AG04449 (cell line): ENCODE measurements at places on chromosomes 1 and 21.
A peak's percentile ranks its signal among the peaks of the same experiment; 100 is the strongest.

DNA sequence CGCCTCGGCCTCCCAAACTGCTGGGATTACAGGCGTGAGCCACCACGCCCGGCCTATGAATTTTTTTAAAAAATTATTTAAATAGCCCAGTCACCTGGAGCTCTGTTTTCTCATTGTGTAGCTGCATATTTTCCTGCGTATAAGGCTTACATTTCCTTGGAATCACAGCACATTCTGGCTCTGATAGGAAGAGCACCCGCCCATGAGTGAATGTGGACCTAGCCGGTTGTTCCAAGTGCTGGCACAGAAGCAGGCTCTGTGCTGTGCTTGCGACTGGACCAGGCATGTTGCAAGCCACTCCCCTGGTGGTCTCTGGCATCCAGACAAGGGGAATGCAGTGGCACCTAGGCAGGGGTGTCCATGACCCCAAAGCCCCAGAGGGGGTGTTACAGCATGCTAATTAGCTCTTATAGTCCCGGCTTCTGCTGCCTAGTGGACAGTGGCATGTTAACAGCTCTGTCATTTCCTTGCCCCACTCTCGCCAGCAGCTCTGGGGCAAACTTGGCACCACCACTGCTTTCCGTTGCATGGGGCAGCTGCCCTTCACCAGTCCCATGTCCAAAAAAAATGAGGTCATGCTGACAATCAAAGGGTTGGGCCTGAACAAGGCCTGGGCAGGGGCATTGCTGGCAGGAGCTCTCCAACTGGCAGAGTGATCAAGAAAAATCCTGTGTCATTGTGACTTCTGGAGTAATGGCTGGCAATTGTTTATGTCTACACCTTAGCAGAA lies 5.2 kb upstream of the VTCN1 start:
- no peak for DNase-seq

DNA sequence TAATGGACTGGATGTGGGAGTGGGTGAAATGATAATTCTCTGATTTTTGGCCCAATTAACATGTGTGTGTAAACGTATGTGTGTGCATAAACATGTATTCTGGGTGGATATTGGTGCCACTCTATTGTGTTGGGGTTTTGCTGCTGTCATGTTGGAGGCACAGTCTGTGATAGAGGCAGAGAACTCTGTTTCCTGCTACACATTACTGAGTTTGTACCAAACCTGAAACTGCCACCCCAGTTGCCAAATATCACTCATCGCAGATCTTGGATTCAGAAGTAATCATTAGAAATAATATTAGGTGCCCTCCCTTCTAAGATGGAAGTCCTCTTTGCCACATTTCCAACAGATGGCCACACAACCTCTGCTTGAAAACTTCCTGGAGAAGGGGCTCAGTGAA lies 13.8 kb downstream of the FASLG start:
- no peak for DNase-seq

DNA sequence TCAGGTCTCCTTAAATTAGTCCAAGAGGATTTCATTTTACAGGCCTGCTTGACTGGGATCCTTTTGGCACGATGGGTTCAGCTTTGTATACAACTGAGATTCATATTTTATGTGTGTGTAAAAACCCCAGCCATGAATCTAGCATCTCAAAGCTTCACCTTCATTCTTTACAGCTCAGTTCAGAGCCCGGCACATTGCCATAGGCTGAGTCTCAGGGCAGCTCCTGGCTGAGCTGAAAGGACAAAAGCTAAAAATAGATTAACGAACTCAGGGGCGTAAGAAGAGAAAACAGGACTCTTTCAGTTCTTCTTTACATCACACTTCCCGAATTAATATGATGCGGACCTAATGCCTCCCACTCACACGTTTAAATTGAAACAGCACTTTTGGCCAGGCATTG lies 262.8 kb upstream of the PBX1 start:
- no peak for DNase-seq

DNA sequence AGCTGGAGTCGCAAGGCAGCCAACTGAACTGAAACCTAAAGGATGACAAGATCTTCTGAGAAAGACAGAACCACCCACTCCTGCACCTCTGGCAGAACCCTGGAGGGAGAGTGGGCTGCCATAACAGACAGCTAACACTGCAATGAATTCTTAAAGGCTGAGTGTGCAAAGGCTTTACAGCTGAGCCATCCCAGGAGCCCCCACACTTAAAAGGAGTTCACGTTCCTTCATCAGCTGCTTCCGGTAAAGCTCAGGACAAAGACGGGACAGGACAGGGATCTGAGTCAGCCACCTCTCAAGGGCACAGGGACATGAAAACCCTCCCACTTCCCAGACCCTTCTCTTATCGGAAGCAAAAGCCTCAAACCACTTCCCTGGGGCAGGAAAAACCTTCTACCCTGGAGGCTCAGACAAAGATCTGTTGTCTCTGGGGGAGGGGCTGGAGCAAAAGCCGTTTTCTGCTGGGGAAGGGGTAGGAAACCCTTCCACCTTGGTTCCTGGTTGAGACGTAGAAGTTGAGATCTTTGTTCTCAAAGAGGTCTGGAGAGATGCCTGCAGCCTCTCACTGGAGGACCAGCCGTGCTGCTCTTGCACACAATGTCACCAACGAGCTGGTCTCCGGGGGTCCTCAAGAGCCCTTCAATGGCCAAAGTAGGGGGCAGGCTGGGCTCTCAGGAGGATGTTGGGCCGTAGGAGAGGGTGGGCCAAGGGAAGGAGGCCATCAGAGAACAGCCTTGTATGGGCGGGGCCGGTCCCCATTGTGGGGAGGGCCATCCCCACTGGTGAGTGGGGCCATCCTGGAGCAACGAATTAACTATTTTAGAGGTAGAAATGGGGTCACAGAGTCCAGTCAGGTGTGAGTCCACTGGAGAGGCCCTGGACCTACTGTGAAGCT lies 452.4 kb downstream of the PTPRU start:
- DNase-seq: no peak

GRCh38 chr1:92307980-92308379 lies 9.1 kb downstream of the RPAP2 start:
- no peak for DNase-seq

GRCh38 chr1:113678159-113678469 lies 81.2 kb downstream of the PHTF1 start:
- DNase-seq: no peak

DNA sequence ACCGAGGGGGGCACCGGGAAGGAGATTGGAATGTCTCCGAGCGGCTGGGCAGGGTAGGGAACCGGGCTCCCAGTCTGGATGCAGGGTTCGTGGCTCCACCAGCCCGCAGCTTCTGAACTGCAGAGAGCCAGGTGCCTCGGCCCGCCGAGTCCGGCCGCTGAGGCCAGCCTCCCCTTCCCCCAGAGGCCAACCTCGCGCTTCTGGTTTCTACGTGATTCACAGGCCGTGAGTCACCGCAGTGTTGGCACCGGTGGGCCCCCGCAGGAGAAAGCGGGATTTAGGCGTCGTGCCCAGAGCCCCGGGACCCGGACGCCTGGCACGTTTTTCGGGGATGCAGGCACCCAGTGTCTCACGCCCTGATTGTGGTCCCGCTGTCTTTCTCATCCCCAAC lies 458 bp downstream of the CRABP2 start:
- no peak for DNase-seq

- no peak for DNase-seq
Measured at GRCh38 chr1:168835791-168836190, 106.8 kb upstream of the DPT start.

DNA sequence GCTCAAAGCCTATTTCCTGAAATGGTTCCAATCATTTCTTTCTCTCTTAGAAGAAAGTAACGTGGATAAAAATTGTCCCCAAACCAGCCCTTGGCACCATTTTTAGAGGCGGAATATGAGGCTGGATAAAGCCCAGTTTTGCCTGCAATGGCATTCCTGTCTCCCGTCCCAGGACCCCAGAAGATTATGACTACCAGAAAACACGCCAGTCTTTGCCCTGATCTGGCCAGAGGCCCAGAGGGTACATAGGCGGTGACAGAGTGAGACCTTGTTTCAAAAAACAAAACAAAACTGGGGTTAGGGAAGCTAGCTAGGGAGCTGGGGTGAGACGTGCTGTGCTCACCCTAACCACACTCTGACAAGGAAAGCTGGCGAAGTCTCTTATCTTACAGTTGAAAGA lies at the start of gene AADACL4:
Gene AADACL4, plus strand, starts transcription at position 301 of the 400 bp plus-strand sequence. CDS start 462 bp downstream, outside the sequence.
- DNase-seq: no peak

DNA sequence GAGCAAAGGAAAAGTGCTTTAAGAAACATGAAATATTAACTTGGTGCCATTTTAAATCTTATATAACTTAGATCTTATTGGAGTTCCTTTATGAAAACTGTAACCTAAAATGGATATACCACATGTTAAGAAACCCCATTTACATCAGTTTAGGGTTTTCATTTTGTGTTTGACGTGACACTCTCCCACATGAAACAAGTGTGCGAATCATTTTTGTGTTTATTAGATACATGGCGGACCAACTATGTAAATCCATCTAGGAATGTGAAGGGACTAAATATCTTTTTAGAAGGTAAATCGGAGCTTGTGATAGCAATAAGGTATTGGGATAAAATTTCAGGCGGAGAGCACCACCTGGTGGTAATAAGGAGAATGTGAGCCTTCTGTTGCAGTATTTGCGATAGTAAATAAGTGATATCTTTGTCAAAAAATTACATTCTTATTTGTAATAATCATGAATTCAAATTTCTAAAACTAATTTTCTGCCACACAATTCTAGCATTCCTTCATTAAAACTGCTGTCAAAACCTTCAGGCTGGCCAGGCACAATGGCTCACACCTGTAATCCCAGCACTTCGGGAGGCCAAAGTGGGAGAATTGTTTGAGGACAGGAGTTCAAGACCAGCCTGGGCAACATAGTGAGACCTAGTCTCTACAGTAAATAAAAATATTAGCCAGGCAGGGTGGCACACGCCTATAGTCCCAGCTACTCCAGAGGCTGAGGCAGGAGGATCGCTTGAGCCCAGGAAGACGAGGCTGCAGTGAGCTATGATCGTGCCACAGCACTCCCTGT lies 31.3 kb downstream of the SMAP2 start:
- no peak for DNase-seq

GRCh38 chr1:9537863-9538668 lies 1.2 kb upstream of the SLC25A33 start:
- no peak for DNase-seq

DNA sequence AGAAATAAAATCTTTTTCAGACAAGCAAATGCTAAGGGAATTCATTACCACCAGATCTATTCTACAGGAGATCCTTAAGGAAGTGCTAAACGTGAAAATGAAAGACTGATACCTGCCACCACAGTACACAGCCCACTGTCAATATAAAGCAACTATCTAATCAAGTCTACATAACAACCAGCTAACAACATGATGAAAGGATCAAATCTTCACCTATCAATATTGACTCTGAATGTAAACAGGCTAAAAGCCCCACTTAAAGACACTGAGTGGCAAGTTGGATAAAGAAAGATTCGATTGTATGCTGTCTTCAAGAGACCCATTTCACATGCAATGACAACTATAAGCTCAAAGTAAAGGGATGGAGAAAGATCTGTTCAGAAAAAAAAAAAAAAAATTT lies 492.4 kb downstream of the COL11A1 start:
- DNase-seq: no peak

DNA sequence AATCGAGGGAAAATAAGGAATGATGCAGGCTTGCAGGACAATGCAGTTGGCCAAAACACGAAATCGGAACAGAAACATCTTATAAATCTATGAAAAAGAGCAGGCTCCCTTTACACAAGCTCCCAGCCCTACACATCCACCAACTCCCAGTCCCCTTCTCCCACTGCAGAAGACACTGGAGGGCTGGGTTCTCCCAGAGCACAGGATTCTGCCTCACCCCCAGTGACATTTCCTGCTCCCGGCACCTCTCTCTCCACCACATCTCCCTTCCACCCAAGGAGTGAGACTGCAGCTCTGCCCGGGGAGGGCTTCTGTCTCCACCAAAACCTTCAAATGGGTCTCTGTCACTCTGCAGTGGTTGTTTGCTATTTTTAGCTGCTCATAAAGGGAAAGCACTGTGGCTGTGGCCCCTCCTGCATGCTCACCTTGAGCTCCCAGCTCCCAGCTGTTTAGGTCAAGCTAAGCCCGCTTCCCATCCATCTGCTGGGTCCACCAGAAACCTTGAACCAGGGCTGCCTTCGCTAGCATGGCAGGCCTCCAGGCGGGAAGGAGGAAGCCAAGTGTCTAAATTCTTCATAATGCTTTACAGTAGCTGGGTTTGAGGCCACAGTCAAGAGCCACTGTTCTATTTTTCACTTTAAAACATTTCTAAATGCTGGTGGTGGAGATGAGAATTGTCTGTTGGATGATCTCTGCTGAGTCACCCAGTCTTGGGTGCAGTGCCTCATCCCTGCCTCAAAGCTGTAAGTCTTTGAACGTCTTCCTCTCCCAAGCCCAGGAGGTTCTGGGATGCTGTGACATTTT lies 3.3 kb upstream of the C2CD2 start:
- peak; percentile 59 for DNase-seq

DNA sequence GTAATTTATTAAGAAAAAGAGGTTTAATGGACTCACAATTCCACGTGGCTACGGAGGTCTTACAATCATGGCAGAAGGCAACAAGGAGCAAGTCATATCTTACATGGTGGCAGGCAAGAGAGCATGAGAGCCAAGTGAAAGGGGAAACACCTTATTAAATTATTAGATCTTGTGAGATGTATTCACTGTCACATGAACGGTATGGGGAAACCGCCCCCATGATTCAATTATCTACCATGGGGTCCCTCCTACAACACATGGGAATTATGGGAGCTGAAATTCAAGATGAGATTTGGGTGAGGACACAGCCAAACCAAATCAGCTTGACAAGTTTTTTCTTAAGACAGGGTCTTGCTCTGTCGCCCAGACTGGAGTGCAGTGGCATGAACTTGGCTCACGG lies 14.3 kb downstream of the DAP3 start:
- no peak for DNase-seq

- no peak for DNase-seq
Measured at GRCh38 chr1:32780628-32781234, 36.4 kb downstream of the YARS1 start.

DNA sequence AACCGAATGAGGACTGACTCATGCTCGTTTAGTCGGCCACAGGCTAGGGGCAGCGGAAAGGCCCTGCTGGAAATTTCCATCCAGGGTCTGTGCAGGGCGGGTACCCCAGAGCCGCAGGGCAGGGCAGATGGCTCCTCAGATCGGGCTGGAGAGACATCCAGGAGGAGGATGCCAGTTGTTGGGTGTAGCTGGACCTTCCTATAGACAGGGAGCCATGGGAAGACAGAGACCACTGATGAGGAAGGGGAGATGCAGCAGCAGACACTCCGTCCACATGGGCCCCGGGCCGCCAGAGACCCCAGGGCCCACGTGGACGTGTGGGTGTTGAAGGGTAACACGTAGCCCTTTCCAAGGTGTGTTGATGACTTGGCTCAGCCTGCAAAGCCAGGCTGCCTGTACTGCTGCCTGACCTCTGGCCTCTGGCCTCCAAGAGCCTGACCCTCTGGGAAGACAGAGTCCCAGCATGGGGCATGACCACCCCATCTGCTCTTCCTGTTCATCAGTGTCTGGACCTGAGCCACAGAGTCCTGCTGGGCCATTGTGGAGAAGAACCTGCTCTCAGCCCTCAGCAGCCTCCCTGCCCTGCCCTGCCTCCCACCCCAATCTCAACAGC lies 4.8 kb downstream of the GNG4 start:
- no peak for DNase-seq

- DNase-seq: no peak
Measured at GRCh38 chr1:241606544-241606943, 33.6 kb downstream of the CHML start.

- no peak for DNase-seq
Measured at GRCh38 chr1:83883979-83884378, 115.0 kb downstream of the TTLL7 start.
